ENCODE measurements at places on chromosomes 7 and 10.

DNA sequence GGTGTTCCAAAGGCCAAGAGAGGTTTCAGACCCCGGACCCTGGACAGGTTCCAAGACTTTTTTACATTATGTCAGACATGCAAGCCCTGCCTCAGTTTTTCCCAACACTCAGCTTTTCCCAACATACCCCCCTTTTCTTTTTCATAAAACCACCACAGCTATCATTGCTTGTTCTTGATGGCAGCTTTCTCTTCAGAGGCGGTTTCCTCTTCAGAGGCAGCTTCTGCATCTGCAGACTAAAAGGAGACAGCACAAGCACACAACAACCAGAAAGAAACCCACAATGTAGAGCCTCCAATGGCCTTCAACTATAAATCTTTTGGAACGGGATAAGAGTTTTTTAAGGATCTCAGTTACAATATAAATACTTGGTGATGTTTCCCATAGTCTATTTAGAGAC is 19.3 kb downstream of the GIMAP6 start:
- DNase-seq = no peak

GRCh38 chr10:133471300-133472109 is 17.8 kb downstream of the SCART1 start:
- DNase-seq = no peak

- DNase-seq = no peak
These were observed 3.5 kb upstream of the AKR1D1 start for GRCh38 chr7:138072726-138073125.

DNA sequence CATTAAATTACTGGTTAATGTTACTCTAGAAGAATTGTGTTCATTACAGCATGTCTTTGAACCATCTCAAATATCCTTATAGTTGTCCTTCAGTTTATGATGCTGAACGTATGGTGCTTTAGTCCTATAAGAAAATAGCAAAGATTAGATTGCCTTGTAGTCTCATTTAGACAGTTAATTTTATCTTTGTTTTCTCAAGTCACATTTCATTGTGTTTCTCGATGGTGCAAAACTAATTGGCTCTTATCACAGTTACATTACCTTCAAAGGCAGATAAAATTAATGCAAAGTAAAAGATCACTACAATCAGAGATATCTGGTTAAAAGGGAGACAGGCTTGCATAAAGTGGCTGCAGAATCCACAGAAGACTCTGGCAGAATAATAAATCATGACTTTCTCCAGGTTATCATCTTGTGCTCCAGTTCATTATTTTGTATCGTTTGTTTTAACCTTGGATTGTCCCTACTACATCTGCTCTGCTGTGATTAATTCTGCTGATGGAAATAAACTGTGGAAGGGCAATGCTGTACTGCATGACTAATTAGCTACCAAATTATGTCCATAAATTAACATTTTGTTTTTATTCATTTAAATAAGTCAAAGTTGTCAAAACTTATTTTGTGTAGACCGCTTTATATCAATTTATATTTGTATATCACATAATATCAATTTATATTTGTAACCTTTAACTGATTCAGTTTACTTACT is 24.2 kb downstream of the PRPS1L1 start:
- no peak for DNase-seq

GRCh38 chr7:125892434-125892833 is 962.8 kb upstream of the POT1 start:
- DNase-seq = no peak

GRCh38 chr7:40682696-40683095 is 547.9 kb downstream of the SUGCT start:
- no peak for DNase-seq

Data from hepatic stellate cell (primary cell).